ENCODE measurements at places on chromosomes 2 and 18. TPM values are rescaled to one million over a fixed set of nuclear protein-coding genes. Genes with fewer than 3 reads are reported as not detected.

KANSL1L gene
- 77.2 TPM for total RNA-seq

DNA sequence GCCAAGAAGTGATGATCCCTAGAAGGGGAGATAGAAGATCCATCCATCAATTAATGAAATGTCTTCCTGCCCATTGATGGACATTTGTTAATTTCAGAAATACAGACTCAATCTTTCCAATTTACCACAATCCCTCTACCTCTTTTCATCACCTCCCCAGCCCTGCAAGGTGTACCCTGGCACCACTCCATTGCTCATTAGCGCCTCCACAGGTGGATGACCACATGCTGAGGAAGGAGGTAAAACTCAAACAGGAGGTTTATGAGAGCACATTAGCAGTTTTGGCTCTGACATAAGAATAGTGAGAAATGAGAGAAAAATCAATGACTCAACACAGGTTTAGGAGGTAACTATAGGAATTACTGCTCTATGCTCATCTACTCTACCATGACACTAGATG, 208.0 kb downstream of the C1D start:
- DNase-seq: no peak

DNA sequence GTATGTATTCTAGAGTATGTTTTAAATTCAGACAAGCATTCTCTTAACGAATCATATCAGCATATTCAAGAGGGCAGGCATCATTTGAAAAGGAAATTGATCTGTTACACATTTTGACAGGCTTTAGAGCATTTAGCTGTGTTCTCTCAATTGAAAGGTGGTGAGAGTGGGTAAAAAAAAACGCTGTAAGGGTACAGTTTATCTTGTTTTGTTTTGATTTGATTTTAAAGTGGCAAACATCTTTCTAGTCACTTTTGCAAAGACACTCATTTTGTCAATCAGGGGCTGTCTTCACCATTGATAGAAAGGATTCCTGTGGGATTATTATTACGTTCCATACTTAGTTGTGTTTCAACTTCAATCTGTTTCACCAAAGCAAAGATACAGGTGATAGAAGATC, 2.2 kb downstream of the CDH19 start:
- DNase-seq: no peak

DNA sequence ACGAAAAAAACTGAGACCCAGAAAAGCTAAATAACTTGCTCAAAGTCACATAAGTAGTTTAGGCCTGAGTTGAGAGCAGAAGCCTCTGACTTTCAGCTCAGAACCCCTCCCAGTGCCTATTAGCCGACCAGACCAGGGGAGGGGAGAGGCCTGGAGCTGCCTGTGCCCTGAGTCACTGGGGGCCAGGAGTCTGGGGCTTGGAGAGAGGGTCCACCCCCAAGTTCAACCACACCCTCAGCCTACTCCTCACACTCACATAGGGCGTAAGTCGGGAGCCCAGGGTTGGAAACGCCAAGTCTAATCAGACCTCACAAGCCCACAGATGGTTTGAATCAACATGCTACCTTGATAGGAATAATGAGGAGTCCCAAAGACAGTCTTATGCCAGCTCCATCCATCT, 12.6 kb upstream of the PKDCC start:
- no peak for DNase-seq

RTP5 gene
- 0.63 TPM for total RNA-seq

GALNT14 gene
- total RNA-seq: 1.6 TPM

GRCh38 chr2:105924271-105924670, 179.6 kb downstream of the NCK2 start:
- DNase-seq: no peak

NTSR2 gene
- not detected for total RNA-seq

GRCh38 chr2:28901841-28902240, 7.4 kb downstream of the WDR43 start:
- DNase-seq: no peak

AGXT gene
- not detected for total RNA-seq

GRCh38 chr2:231996797-231997540, 35.5 kb downstream of the DIS3L2 start:
- no peak for DNase-seq

Data from thoracic aorta (tissue), 2 donors.